HT-29 (cell line): ENCODE measurements at places on chromosomes 5 and 9.

DNA sequence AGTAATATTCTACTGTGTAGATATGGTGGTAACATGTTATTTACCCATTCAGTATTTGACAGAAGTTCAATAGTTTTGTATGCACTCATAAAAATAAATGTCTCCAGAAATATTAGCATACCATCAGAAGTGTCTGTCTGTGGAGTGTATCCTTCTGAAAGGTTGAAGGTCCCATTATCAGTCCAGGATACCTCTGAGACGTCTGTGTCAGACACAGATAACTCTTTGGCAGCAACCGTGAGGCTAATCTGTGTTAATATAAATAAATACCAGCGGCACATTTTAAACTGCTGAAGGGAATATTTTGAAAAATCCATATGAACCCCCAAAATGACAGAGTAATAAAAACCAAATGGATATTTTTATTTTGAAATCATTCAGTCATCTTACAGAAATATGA lies 11.9 kb upstream of the ZNF622 start:
- no peak for DNase-seq

GRCh38 chr9:911005-911404 lies 65.5 kb upstream of the DMRT3 start:
- peak; percentile 7 for DNase-seq

DNA sequence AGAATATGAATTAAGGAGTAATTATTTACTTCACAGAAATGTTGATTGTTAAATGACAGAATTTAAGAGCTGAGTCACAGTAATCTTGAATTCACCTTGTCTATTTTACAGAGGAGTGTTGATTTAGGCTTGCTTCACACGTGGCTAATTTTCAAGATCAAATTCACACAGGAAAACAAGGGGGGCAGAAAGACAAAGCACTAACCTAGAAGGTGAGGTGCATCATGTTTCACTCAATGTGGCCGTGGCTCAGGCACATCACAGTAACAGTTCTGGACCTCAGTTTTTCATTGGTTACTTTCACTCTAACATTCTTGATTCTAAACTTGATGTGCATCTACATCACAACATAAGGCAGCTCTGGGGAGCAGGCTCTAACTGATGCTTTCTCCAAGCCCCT lies 69.6 kb upstream of the GNAQ start:
- no peak for DNase-seq

GRCh38 chr9:37897665-37898064 lies 6.3 kb downstream of the SLC25A51 start:
- DNase-seq: no peak

GRCh38 chr9:137302449-137303150 lies 529 bp upstream of the NRARP start:
- no peak for DNase-seq

DNA sequence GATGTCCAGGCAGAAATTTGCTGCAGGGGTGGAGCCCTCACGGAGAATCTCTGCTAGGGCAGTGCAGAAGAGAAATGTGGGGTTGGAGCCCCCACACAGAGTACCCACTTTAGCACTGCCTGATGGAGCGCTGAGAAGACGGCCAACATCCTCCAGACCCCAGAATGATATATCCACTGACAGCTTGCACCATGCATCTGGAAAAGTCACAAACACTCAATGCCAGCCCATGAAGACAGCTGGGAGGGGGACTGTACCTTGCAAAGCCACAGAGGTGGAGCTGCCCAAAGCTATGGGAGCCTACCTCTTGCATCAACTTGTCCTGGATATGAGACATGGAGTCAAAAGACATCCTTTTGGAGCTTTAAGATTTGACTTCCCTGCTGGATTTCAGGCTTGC lies 426.3 kb upstream of the FAM174A start:
- DNase-seq: no peak

DNA sequence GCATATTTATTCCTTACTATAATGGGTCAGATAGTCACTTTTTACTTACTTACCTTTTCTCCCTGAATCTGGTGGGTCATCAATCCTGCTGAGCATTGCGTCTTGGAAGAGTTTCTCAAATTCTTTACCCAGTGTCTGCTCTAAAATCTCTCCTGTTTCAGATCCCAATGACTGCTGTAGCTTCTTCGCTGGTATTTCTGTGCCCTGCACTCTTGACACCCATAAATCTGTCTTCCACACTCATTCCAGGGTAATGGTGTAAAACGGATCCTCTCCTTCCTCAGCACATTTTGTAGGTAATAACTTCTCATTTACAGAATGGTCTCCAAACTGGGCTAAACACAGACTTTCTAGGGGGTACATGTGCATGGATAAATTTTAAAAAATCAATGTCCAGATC lies 407.4 kb downstream of the DMAC1 start:
- DNase-seq: no peak

DNA sequence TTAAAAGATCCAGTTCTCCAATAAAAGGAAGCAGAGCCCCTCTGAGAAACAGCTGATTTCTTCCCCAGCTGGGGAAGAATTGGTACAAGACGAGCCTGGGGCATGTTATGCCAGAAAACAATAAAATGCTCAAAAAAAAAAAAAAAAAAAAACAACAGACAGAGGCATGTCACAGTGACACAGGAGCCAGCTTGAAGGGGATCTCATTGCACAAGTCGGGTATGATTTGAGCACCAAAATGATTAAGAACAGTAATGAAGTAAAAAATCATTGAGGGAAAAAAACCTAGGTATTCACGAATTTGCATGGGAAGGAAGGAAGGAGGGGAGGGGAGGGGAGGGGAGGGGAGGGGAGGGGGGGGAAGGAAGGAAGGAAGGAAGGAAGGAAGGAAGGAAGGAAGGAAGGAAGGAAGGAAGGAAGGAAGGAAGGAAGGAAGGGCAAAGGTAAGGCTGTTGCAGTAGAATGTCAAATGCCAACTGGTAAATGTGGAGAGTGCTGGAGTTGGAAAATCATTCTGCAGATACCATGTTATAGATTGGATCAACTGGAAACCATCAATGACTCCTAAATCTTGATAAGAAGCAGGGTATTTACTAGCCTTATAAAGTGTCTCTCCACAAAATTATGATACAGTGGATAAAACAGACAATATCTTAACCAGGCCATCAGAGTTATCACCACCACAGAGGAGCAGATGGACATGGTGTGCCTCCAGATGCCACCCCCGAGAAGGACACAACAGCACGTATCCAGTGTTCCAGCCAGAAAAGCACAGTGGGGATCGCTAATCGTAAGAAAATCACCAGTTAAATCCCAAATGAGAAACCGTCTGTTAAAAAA lies 7.2 kb downstream of the GNA14 start:
- DNase-seq: no peak

GRCh38 chr9:93465855-93466254 lies 12.5 kb upstream of the FAM120AOS start:
- no peak for DNase-seq

DNA sequence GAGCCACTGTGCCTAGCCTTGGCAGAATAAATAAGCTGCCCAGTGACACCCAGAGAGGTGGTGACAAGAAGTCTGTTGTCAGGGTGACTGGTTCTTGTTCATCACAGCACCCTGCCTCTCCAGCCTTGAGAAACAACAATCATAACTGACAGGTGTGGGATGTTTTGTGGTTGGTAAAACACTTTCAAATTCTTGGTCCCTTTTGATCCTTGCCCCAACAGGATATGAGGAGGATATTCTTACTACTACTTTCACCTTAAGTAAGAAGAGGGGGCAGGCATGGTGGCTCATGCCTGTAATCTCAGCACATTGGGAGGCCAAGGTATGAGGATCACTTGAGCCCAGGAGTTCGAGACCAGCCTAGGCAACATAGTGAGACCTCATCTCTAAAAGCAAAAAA lies 14.2 kb upstream of the FRRS1L start:
- no peak for DNase-seq

DNA sequence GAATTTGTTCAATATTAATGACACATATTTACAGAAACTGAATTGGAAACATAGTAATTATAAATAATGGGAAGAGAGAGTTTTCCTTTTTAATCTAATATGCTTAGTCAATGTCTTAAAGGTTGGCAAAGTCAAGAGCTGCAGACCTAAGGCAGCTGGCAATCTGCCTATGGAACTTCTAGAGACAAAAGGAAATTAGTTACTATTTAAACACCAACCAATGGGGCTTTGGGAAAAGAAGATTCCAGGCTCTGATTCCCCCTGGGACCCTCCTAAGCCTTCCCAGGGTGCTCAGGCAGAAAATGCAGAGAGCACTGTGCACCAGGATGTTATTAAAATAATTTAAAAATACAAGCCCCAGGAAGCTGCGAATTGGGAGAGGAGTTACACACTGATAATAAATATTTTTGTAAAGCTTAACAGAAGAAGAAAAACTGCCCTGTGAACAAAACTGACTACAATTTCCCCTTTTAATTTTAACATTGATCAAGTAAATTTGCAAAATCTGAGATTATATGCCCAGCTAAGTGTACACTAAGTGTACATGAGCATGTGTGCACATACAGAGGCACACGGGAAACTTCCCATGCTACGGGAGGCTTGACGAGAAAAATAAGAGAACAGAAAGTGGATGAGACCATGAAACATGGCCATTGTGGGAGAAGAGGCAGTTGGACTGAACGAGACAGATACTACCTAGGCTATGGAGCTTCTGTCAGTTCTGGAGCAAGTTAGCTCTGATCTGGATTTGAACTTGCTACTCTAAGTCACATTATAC lies 77.4 kb upstream of the ADAMTS16 start:
- DNase-seq: no peak

DNA sequence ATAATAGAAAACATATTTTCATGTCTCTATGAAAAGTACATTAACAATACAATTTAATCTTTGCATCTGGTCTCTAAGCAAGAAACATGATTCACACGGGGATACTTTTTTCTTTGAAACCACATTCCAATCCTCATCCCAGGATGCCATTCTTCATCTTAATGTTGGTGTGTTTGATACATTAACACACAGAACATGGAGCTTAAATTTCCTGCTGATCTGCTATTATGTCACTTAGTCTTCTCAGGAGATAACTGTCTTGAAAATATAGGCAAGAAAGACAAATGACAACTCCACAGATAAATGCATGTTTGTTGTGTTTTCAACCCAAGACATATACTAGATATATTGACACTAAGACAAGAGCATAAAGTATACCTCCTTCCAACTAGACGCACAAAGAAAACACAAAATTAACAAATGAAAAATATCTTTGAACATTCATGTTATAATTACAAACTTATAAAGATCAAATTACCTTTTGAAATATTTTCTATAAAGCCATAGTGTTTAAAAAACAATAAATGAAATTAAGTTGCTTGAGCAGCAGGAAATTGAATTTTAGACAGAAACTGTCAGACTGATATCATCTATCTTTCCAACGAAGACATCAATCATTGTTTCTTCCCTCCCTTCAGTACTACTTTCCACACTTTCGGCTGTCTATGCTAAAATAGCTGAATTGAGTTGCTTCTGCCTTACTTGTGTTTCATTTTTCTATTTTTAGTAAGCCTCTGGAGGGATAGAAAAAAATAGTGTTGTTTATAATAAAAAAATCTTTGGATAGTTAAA lies 1676.7 kb upstream of the CDH9 start:
- no peak for DNase-seq

DNA sequence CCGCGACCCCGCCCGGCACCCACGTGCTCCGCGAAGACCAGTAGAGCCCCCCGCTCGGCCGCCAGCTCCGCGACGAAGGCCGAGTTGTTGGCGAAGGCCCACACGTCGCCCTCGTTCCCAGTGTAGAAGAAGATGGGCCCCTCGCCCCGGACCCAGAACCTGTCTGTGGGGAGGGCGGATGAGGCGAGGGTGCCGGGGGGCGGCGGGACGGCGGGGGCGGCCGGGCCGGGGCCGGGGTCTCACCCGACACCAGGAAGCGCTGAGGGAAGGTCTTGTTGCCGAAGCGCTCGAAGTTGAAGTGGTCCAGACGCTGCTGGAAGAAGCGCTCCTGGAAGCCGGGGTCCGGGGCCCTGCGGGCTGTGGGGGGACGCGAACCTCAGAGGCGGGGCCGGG lies 317 bp downstream of the DPP7 start:
- DNase-seq: no peak

- DNase-seq: no peak
Observed at GRCh38 chr5:135708481-135709207, 125.8 kb upstream of the SLC25A48 start.

DNA sequence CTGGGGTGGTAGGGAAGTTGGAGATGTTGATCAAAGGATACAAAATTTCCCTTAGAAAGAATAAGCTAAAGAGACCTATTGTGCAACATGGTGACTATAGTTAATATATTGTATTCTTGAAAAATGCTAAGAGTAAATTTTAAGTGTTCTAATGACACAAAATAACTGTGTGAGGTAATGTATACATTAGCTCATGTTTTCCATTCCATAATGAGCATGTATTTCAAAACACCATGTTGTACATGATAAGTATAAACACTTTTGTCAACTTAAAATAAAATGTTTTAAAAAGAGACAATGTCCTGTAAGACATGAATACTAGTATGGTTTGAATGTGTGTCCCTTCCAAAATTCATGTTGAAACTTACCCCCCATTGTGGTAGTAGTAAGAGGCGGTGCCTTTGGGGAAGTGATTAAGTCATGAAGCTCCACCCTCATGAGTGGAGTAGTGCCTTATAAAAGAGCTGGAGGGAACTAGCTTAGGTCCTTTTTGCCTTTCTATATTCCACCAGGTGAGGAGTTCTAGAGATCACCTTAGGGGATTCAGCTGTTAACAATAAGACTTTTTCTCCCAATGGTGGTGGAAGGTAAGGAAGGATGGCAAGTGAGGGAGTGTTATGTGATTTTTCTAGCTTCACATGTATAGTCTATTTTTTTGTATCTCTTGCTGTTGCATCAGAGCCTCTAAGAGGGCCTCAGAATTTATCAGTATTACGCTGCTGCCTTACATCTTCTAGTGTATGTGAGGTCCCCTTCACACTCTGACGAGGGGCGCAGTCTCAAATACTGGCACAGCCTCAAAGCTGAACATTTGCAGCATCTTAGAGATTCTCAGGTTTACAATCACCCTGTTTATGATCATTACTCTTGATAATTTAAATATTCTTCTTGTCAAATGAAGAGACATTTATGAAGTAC lies 94.9 kb upstream of the NREP start:
- DNase-seq: no peak

- no peak for DNase-seq
Observed at GRCh38 chr5:61289669-61290306, 42.3 kb upstream of the ZSWIM6 start.

- no peak for DNase-seq
Observed at GRCh38 chr9:106637486-106637885, 225.5 kb upstream of the ZNF462 start.

- DNase-seq: no peak
Observed at GRCh38 chr5:36681711-36682110, 75.3 kb downstream of the SLC1A3 start.

GRCh38 chr5:55227664-55228430 lies 732 bp upstream of the MCIDAS start:
- no peak for DNase-seq
